ENCODE measurements at places on chromosomes 7 and 10.
A peak's percentile ranks its signal among the peaks of the same experiment; 100 is the strongest.

DNA sequence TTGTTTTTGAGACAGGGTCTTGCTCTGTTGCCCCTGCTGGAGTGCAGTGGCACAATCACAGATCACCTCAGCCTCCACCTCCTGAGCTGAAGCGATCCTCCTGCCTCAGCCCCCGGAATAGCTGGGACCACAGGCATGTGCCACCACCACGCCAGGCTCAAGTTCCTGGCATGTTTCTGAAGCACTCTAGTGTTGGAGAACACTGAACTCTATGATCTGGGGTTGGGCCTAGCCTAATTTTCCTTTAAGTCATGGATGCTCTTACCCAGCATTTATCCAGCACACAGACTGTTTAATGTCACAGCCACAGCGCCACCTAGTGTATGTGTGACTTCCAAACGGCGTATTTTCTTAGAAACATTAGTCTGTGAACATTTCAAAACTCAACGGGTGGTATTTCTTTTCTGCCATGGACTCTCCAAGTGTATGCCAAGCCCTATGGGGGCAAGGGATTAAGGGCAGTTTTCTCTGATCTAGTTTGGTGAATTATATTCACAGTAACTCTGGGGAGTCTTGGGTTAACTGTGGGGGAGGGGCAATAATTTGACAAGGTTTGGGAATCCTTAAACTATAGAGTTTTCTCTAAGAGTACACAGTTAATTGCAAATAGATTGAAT is 91.8 kb downstream of the CREM start:
- DNase-seq = peak; percentile 73

DNA sequence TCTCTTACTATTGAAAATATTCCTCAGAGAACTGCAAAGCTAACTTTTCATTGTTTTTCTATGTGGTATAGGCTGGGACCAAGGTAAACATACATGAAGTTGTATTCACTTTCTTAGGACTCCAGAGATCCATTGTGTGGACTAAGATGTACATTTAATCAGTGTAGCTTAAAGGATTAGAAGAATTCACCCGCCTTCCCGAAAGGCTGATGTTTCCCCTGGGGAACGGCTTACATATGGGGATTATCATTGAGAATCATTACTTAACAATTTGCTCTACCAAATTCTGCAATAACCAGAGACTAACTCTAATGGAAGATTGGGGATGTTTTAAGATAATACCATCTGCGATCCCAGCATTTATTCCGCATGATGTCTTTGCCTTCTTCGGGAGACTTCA is 257.1 kb upstream of the KIAA1217 start:
- DNase-seq = no peak

GRCh38 chr7:29400437-29400836 is 163.2 kb upstream of the PRR15 start:
- no peak for DNase-seq

- no peak for DNase-seq
These were observed 708.3 kb downstream of the CCSER2 start for GRCh38 chr10:85036661-85037060.

DNA sequence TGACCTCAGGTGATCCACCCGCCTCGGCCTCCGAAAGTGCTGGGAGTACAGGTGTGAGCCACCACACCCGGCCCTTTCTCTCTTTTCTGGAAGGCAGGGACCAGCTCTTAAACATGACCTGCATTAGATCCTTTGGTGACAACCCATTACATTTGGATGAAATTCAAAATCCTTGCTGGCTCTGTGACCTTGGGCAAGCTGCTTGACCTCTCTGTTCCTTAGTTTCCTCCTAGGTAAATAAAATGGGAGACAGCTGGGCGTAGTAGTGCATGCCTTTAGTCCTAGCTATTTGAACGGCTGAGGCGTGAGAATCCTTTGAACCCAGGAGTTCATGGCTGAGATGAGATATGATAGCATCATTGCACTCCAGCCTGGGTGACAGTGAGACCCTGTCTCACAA is 23.7 kb downstream of the LDB1 start:
- DNase-seq = no peak

GRCh38 chr7:17854261-17855047 is 85.8 kb downstream of the SNX13 start:
- DNase-seq = no peak

GRCh38 chr7:94064541-94065191 is 60.5 kb upstream of the BET1 start:
- DNase-seq = no peak

GRCh38 chr10:123529146-123529760 is 136.9 kb upstream of the GPR26 start:
- no peak for DNase-seq

DNA sequence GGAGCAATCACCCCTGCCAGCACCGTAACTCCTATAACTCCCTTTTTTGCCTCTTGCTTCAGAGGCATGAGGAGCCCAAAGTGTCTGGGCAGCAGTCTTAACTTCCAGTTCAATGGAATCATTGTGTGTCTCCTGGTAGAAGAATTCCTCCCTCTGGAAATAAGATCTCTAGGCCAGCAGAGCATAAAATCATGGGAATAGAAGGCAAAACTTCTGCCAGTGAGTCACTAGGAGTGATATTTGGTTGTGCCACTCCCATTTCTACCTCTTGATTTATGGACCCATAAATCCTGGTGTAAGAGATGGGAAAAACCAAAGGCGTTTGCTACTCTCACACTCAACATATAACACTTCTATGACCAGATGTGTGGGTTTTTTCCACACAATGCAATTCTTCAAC is 104.9 kb upstream of the FAM180A start:
- no peak for DNase-seq

- DNase-seq = no peak
These were observed 23.4 kb downstream of the MCMBP start for GRCh38 chr10:119849031-119849789.

DNA sequence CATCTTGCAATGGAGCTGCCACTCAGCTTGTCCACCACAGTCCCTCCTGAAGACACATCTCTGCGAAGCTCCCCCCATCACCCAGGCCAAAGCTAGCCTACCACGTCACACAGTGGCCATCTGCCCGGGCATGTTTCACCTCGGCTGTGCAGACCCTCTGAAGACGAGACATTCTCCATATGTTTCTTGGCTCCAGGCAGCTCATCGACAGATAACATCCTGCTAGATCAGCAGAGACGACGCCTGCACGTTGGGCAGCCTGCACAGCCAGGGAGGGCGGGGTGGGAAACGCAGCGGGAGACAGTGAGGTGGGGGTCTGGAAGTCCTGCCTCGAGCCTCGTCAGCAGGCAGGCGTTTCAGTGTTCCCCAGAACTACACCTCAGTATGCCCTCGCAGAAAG is 53.0 kb downstream of the PTPRN2 start:
- DNase-seq = no peak

GRCh38 chr10:125124907-125125306 is 35.5 kb downstream of the CTBP2 start:
- DNase-seq = no peak

- DNase-seq = no peak
These were observed 68.2 kb upstream of the CHST15 start for GRCh38 chr10:124161601-124162000.

DNA sequence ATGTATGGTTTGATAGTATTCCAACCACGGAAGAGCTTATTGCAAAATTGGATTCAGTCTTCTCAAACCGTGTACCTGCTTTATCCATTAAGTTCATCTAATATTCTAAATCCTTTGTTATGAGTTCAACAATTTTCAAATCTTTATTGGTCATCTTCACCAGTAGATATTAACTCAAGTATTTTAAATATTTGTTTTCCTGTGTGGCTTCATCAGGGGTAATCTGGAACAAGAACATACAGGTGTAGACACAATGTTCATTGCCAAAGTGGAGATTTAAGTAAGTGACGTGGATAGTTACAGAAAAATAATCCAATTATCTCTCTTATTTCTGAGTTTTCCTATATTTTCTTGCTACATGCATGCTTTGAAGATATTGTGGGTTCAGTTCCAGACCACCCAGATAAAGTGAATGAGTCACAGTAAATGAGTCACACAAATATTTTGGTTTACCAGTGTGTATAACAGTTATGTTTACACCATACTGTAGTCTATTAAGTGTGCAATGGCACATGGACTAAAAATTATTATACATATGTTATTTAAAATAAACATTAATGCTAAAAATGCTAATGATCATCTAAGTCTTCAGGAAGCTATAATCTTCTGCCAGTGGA is 429.0 kb upstream of the POT1 start:
- DNase-seq = no peak

GRCh38 chr10:105288026-105288425 is 646.9 kb downstream of the SORCS3 start:
- no peak for DNase-seq

DNA sequence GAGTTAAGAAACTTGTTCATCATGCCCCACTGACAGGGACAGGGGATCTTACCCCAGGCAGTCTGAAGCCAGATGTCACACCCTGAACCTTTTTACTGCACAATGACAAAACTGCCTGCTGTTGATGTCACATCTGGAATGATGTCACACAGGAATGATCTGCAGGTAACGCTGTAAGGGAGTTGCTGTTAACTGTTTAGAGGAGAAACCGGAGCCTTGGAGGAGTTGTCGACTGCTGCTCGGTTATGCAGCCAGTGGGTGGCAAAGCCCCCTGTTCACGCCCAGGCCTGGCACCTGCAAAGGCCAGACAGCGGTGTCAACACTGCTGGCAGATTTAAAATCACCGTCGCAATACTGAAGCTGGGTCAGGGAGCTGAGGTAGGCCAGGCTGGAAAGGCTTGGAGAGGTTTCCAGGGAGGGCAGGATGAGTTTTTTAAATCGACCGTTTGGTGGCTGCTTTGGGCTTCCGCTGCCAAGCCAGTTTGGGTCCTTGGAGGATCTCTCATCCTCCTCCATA is 10.0 kb upstream of the SLIT1 start:
- DNase-seq = no peak

- DNase-seq = no peak
These were observed 147.0 kb downstream of the PPP1R9A start for GRCh38 chr7:95054386-95054785.

GRCh38 chr7:44145969-44146911 is 5.1 kb upstream of the MYL7 start:
- DNase-seq = peak; percentile 81

GRCh38 chr10:100157156-100157555 is 28.7 kb downstream of the ERLIN1 start:
- DNase-seq = no peak

- DNase-seq = no peak
These were observed 2.2 kb downstream of the ELAPOR2 start for GRCh38 chr7:87057210-87057609.

DNA sequence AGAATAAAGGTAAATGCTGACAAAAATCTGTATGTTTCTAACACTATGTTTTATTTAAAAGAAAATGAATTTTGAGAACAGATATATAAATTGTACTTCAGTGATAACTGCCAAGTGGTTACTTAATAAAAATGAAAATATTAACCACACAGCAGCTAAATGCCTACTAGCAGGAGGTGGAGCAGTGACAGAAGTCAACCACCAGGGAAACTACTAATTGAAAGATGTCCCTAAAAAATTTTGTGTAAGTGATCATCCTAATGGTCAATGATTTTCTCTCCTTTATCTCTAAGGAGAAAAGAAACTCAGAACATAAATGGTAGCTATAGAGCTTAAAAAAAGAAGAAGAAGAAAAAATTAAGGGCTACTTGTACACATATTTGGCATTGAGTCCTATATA is 22.9 kb downstream of the WNT16 start:
- no peak for DNase-seq
